ENCODE measurements at places on chromosomes 7 and 10.

DNA sequence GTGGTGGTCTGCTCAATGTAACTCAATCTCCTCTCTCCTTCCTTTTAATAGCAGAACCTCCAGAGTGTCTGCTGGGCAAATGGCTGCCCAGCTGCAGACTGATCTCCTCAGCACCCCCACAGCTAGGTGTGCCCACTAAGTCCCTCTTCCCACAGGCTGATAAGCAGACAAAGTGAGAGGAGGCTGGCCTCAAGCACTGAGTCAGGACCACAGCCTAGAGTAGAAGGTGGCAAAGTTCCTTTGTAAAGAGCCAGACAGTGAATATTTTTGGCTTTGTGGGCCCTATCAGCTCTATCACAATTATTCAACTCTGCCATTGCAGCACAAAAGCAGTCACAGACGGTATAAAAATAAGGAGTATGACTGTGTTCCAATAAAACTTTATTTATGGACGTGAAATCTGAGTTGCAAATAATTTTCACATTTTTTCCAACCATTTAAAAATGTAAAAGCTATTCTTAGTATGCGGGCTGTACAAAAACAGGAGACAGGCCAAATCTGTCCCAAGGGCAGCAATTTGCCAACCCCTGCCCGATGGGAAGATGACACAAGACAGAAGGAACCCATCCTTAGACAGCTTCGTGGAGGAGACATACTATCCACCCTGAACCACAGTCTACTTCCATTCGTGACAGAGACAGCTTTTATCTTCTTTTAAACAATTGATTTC, 23.4 kb downstream of the JAZF1 start:
- no peak for DNase-seq

GRCh38 chr10:100334762-100335161, 4.7 kb upstream of the PKD2L1 start:
- DNase-seq = no peak

- DNase-seq = no peak
These were observed 20.0 kb downstream of the RBM17 start for GRCh38 chr10:6108631-6109443.

GRCh38 chr7:130379921-130380860, at the start of gene CPA1:
CPA1 (plus strand) TSS chr7:130380494; CDS start chr7:130380521, 27 bp downstream.
- no peak for DNase-seq

DNA sequence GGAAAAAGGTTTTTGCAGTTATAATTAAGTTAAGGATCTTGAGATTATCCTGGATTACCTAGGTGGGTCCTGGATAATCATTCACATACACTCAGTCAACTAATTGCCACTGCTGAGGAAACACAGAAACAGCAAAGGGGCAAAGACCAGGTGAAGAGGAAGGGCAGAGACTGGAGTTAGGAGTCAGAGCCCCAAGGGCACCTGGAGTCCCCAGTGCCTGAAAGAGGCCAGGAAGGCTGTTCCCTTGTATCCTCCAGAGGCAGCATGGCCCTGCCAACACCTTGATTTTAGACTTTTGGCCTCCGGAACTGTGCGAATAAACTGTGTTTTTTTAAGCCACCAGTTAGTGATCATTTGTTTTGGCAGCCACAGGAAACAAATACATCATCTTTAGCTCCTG, 24.6 kb downstream of the PRR15 start:
- no peak for DNase-seq

GRCh38 chr10:122884166-122884565, 4.8 kb upstream of the FAM24B start:
- DNase-seq = no peak

GRCh38 chr7:130047831-130048230, 3.3 kb downstream of the ZC3HC1 start:
- DNase-seq = no peak
